GM19239 (cell line): ENCODE measurements at places on chromosomes 11 and 22.

DNA sequence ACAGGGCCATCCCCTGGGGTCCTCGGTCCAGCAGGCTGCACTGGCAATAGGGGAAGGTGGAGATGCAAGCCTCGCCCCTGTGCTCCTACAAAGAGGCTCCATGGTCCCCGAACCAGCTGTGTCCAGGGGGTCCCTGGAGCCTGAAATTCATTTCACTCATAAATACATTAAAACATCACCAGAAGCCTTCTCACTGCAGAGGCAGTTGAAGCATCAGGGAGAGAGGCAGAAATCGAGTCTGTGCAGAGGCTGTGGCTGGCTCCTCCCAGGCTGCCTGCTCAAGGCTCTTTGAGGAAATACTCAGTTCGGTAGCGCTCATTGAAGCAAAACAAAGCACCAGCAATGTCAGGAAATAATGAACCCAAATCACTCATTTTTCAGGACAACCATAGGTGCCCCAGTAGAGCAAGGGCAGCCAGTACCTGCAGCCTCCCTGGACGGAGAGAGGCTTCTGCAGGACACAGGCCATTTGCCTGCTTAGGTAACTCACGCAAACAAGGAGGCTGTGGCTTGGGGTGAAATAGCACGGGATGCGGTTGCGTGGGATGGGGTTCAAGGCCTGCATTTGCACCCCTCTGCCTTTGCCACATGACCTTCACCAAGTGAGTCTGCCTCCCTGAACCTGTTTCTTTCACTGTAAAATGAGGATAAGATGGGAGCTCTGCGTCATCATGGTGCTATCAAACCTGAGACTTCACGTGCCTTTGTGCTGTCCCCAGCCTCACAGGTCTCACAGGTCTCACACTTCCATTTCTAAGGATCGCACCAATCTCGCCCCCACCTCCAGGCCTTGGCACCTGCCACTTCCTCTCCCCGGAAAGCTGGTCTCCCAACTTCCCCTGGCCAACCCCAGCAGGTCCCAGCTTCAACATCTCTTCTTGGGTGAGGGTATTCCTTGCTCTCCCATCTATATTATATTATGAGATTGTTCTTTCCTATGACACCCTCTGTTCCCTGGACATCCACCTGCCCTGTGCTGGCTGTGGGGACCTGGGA is 84.3 kb upstream of the SHISAL1 start:
- no peak for DNase-seq

GRCh38 chr11:96001037-96001436 is 77.1 kb upstream of the MTMR2 start:
- DNase-seq, result no peak

DNA sequence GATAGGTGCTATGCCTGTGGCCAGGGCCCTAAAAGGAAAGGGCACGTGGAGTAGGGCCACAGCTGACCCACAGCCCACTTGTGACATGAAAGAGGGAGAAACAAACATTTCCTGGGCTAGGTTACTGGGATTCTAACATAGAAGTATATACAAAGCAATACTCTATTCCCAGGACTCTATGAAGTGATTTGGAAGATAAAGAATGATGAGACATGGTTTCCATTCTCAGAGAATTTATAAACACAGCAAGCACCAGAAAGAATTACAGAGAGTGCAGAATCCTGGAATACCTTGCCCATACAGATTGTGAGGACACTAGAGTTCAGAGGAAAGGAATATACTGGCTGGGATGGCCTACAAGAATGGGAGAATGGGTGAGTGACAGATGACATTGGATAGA is 86.4 kb downstream of the KIRREL3 start:
- no peak for DNase-seq

- DNase-seq, result no peak
These were observed 8.5 kb downstream of the EIF3D start for GRCh38 chr22:36520423-36520822.

DNA sequence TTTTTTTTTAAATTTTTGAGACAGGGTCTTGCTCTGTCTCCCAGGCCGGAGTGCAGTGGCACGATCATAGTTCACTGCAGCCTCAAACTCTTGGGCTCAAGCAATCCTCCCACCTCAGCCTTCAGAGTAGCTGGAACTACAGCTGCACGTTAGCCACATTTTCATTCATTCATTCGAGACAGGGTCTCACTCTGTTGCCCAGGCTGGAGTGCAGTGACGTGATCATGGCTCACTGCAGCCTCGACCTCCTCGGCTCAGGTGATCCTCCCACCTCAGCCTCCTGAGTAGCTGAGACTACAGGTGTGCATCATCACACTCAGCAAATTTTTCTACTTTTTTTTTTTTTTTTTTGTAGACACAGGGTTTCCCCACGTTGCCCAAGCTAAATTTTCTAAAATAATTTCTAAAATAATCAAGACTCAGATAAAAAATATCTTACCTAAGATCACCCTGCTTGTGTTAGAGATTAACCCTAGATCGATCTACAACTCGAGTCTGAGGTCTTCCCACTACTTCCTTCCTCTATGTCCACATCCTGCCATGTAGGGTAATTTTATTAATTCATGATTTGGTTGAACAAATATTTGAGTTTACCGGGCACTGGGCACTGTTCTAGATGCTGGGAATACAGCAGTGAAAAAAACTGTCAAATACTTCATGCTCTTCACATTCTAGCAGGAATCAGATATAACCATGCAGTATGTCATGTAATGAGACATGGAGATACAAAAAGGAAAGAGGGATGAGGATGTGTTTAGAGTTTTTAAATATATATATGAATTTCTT is 15.1 kb downstream of the EIF4G2 start:
- no peak for DNase-seq

DNA sequence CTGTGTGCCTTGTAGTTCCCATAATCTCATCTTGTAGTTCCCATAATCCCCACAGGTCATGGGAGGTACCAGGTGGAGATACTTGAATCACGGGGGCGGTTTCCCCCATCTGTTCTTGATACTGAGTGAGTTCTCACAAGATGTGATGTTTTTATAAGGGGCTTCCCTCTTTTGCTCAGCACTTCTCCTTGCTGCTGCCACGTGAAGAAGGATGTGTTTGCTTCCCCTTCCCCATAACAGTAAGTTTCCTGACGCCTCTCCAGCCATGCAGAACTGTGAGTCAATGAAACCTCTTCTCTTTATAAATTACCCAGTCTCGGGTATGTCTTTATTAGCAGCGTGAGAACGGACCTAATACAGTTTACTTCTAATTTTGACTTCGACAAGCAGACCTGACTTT is 14.0 kb upstream of the SMIM38 start:
- DNase-seq, result no peak

DNA sequence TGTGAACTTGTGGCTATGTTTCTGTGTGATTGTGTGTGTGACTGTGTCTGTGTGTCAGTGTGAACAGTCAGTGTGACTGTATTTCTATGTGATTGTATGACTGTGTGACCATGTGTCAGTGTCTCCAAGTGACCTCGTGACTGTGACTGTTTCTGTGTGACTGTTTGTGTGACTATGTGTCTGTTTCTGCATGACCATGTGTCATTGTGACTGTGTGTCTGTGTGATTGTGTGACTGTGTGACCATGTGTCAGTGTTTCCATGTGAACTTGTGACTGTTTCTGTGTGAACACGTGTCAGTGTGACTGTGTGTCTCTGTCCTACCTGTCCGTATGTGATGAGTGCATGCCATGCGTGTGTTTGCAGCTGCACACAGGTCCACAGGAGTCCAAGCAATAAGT is 8.8 kb upstream of the PKNOX2 start:
- no peak for DNase-seq
